ENCODE measurements at places on chromosomes 5 and 9.

DNA sequence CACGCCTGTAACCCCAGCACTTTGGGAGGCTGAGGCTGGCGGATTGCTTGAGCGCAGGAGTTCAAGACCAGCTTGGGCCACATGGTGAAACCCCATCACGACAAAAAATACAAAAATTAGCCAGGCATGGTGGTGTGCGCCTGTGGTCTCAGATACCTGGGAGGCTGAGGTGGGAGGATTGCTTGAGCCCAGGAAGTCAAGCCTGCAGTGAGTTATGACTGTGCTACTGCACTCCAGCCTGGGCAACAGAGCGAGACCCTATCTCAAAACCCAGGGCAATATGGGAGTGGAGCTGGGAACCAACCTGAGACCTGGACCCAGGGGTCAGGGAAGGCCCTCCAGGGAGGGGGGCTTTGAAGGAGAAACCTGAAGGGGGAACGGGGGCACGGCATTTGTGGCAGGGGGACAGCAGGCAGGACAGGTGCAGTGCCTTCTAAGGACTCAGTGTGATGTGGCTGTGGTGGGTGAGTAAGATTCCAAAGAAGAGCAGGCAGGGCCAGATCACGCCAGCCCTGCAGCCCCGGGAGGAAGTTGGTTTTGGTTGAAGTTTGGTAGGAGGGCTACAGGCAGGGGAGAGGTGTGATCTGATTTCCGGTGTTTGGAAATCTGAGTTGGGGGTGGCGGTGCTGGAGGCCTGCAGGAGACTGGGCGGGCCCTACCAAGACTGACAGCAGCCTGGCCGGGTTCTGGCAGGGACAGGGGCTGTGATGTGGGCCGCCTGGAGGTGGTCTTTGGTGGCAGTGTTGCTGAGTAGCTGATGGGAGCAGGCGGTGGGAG is 46.2 kb downstream of the NTNG2 start:
- no peak for DNase-seq

- DNase-seq: no peak
Measured at GRCh38 chr9:99635032-99635431, 186.7 kb upstream of the NR4A3 start.

DNA sequence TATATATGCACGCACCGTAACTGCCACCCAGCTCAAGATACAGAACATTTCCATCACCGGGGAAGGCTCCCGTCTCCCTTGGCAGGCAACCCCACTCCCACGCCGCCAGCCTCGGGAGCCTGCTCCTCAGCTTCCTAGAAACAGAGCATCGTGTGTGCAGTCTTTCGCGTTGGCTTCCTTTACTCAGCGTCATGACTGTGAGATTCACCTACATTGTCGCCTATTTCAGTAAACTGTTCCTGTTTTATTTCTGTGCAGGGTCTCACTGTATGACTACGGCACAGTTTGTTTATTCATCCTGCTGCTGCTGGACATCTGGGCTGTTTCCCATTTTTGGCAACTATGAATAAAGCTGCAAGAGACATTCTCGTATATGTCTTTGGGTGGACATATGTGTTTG is 90.7 kb downstream of the STK10 start:
- no peak for DNase-seq

GRCh38 chr9:19555214-19555613 is 146.4 kb downstream of the ACER2 start:
- no peak for DNase-seq

- DNase-seq: no peak
Measured at GRCh38 chr9:81833563-81834345, 94.5 kb upstream of the SPATA31D4 start.

DNA sequence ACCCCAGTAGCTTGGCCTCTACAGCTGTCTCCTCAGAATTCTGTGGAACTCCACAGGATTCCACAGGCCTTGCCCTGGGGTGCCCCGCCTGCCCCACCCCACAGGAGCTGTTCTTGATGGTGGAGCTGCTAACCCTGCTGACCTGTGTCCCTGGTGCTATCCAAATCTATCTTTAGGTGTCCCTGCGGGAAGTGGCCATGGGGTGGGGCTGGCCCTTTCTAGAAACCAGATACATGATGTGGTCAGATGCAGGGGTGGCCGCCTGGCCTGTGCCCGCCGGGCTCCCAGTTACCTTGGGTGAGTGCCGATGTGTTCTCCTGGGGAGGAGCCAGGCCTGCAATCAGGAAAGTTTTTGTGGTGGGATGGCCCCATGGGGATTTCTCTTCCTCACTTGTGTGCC is 34.2 kb downstream of the WNK2 start:
- DNase-seq: no peak

DNA sequence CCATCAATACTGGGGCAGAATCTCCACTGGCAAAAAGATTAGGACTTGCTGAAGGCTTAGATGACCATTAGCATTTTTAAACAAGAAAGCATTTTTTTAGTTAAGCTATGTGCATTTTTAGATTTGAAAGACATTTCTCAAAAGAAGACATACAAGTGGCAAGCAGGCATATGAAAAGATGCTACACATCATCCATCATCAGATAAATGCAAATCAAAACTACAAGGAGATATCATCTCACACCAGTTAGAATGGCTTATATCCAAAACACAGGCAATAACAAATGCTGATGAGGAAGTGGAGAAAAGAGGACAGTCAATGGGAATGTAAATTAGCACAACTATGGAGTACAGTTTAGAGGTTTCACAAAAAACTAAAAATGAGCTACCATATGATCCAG is 195.6 kb upstream of the TNC start:
- no peak for DNase-seq

GRCh38 chr5:66795682-66796081 is 199.5 kb downstream of the MAST4 start:
- DNase-seq: no peak
